Stimulated activated CD8-positive, alpha-beta memory T cell treated with anti-CD3 and anti-CD28 coated beads, Interleukin-7, amount 100 ng/mL, for 1 hour (primary cell): ENCODE measurements at places on chromosomes 16 and 17.
A peak's percentile ranks its signal among the peaks of the same experiment; 100 is the strongest.

DNA sequence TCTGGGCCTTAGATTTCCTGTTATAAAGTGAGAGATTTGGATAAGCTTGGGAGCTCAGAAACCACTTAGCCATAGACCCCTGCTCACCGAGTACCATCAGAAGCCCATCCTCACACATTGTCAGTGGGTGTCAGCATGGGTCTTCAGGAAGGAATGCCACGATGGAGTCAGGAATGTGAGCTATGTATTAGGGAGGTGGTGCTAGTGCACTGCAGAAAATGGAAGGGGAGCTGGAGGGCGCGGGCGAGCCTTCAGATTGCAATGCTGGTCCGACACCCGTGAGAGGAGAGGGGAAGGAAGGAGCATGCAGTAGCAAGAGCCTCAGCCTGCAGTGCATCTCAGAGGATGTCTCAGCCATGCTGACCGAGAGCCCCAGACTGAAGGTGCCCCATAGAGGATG lies 294.5 kb downstream of the FOXL1 start:
- DNase-seq: no peak

GRCh38 chr16:72469932-72470331 lies 298.0 kb upstream of the PMFBP1 start:
- no peak for DNase-seq

DNA sequence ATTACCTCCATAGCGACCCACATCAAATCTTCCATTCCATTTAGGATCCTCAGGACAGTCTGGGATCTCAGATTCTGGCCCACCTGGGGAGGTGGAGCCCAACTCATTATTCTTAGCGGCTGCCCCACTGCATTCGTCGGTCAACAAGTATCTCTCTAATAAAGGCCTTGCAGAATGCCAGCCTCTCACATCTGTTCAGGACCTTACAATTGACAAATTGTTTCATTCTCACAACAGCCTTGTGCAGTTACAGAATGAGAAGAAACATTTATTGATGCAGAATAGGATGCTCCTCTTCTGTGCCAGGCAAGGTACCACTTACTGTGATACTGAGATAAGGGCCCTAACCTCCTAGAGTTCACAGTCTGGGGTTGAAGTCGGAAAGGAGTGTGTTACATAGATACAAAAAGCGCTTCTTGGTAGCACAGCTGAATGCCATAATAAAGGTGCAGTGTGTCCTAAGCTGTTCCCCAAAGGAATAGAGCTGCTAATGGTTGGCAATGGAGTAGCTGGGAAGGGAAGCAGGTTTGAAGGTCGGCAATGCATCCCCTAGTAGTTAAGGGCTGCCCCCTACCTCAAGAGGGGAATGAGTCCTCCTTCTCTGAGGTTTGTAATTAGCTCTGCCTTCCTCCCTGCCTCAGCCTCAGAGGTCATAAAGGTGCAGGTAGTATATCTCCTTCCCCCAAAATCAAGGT lies 2.3 kb upstream of the MPP2 start:
- DNase-seq: no peak

DNA sequence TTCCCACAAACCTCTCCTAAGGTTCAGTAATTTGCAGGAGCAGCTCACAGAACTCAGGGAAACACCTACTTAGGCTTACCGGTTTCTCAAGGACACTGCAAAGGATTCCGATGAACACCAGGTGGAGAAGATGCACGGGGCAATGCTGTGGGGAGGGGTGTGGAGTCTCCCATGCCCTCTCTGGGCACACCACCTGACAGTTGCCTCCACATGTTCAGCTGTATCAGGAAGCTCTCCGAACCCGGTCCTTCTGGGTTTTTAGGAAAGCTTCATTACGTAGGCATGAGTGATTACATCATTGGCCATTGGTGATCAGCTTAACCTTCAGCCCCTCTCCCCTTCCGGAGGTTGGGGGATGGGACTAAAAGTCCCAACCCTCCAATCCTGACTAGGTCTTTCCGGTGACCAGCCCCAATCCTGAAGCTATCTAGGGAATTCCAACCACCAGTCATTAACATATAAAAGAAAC lies 21.6 kb downstream of the C17orf58 start:
- DNase-seq: no peak

DNA sequence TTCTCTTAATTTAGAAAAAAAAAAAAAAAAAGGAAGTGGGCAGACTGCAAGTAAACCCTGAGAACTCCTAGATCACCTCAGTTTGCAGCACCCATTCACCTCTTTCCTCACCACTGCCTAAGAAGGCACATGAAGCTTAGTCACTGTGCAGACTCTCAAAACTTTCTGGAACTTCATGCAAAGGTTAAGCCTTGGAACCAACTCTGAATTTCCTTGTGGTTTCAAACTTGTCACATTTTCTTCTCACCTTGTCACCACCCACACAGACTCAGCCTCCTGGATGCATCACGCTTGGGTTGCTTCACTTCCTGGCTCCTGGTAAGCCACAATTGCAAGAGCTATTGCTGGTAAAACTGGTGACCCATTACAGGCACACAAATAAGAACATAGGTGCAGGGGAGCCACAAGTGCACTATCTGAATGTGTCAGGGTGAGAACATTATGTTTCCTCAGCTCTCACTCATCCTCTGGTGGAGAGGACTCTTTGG lies 15.0 kb upstream of the CPD start:
- DNase-seq: peak; percentile 43

- no peak for DNase-seq
Measured at GRCh38 chr17:72659811-72660210, 432.7 kb downstream of the SLC39A11 start.

DNA sequence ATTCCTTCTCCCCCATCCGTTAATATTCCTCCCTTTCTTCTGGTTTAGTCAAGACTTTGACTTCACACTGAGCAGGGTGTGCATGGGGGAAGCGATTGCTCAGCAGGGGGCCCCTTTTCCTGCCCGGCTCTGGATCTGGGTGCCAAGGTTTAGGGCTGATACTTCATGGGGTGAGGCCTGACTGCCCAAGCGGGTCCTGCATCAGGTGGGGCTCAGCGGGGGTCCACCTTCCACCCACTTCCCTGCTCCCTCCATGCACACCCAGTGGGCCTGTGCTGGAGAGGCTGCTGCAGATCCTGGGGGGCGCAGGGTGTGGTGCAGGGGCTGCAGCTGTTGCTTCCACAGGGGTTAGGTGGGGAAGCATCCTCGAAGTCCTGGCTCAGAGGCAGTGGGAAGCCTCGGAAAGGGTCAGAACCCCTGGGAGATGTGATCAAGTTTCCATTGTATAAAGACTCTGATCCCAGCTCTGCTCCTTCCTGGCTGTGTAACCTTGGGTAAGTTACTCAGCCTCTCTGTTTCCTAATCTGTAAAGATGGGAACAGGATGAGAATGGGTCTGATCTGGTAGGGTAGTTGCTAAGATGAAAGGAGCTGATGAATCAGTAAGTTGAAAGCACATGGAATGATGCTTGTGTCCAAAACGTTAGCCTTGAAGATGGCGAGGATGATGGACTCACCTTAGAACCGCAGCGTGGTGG lies 53.3 kb downstream of the MGAT5B start:
- DNase-seq: no peak

DNA sequence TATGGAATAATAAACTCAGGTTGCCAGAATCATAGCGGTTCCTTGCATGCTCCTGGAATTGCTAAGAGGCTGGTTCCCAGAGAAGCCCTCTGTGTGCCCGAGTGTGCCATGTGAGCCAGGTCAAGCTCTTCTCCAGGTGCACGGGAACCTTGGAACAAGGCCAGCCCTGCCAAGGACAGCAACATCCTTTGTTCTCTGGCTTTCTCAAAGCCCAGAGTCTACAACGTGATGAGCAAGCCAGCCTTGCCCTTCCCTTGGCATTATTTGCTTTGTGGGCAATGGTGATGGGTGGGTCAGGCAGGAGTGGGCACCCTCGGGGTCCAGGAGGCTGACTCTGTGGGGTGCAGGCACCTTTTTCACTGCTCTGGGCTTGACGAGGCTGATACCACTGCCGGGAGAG lies 14.2 kb upstream of the SEC14L1 start:
- DNase-seq: no peak

- no peak for DNase-seq
Measured at GRCh38 chr16:82993926-82994325, 367.2 kb downstream of the CDH13 start.

- no peak for DNase-seq
Measured at GRCh38 chr16:81040842-81041241, 5.2 kb downstream of the ATMIN start.

GRCh38 chr17:41529491-41529915 lies 1.4 kb upstream of the KRT19 start:
- DNase-seq: no peak
